Tibial nerve (tissue), 4 donors: ENCODE measurements at places on chromosomes 7 and 10. TPM values are rescaled to one million over a fixed set of nuclear protein-coding genes. Genes with fewer than 3 reads are reported as not detected.

DNA sequence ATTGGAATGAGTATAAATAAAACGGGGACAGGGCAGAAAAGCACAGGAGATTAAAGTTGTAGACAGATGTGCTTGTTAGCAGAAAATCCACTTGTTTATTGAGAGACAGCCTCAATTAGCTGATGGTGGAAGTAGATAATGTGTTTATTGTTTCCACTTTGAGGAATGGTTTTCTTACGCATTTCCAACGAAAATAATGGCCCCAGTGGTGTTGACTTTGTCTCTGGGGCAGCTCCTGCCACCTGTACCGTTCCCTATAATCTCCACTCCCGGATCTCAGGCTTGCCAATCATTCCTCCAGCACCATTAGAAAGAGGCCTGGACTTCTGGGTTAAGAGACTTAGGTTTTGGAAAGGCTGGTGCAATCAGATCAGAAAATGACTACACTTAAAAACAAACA lies 638.7 kb downstream of the PARD3 start:
- no peak for DNase-seq

DNA sequence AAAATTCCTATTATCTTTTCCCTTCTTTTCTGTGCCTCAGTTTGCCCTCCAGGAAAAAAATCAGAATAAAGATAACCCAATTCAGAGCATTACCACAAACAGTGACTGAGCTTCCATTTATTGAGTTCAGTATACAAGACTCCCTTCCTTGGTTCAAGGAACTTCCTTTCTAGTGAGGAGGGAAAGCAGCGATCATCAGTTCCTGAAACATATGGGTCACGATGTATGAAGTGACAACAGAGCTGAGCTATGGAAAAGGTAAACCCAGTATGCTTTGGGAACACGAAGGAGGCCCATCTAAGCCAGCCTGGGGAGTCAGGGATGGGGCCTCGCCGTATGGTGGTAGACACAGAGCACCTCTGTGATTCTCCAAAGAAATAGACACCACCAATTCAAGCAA lies 15.8 kb downstream of the C10orf71 start:
- DNase-seq: no peak

DNA sequence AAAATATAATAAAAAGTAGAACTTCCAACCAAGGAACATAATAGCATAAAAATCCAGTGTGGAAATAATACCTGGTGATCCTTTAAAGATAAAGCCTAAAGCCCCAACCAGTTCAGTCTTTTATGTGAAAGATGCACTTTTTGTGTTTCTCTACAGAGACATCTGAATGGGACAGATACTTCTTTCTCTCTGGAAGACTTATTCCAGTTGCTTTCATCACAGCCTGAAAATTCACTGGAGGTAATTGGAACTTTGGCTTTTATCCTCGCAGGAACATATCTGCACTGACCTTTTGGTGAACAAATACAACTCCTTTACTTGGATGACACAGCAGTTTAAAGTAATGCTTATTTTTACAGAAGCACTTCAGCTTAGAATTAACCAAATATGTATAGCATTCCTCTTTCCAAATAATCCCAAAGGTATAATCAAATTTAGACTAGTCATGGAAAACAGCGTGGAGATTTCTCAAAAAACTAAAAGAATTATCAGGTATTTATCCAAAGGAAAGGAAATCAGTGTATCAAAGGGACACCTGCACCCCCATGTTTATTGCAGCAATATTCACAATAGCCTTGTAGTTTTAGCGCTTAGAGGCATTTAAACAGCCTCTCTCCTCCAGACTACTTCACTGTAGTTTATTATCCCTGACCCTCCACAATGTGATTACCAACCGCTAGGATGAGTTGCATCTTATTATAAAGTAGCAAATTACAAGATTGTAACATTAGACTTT lies 16.8 kb downstream of the HNRNPA2B1 start:
- no peak for DNase-seq

GRCh38 chr10:76991621-76992020 lies 646.0 kb downstream of the KCNMA1 start:
- no peak for DNase-seq

- peak; percentile 45 for DNase-seq
These were observed 114.9 kb downstream of the IPMK start for GRCh38 chr10:58152673-58153263.

DNA sequence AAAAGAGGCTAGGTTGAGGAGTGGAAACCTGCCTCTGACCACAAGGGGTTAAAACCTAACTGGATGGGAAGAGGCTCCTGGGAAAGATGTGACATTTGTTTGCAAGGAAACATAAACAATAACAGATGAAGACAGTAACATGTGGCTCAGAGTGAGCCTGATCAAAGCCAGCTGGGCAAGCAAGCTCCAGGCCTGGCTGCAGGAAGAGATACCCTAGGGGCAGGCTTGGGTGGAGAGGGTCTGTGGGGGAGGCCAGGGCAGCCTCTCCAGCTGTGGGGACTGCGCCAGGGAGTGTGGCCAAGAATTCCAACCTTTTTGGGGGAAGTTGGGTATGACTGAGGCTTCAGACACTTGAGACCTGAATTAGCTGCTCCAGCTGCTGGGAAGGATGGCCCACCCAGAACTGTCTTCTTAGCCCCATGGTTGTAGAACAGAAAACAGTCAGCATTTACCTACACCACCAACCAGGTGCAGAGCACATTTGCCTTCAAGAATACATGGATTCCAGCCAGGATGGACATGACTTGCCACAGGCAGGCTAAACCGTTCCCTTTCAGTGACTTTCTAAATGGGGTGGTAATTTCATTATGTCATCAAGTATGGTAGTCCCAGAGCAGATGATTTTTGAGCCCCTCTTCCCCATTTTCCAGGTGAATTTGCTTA lies 10.4 kb upstream of the FAM170B start:
- DNase-seq: no peak

DNA sequence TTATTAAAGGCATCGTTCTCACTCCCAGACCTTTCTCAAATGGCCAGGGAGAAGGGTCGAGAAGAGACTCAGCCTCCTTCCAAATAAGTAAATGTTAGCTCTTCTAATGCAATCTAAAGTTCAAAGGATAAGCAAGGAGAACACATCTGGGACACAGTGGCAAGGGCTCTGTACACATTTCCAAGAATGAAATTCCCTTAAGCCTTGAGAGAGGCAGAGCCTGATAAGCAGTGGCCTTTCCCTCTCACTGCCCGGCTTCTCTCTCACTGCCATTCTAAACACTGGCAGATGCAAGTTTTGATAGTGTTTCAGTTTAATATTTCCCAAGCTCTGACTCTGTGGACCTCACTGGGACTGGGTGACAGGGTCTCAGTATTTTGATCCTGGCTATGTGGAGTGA lies 35.1 kb upstream of the EXOC4 start:
- no peak for DNase-seq

DNA sequence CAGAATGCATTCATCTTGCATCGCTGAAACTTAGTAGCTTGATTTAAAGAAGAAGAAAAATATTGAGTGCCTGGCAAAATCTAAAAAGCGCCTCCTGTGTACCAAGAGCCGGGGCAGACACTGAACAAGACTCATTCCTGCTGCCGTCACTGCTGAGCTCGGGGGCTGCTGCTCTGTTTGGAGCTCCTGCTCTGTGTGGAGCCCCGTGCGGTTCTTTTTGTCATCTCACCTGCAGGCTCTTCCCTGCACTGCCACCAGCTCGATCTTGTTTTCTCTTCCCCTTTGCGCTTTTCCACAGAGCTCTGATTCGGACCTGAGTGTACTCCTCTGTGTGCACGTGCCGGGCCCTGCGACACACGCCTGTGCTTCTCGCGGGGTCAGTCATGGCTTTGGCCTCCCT lies 462.1 kb upstream of the DPP6 start:
- DNase-seq: no peak

GRCh38 chr10:84424731-84425167 lies 96.4 kb downstream of the CCSER2 start:
- peak; percentile 75 for DNase-seq

DNA sequence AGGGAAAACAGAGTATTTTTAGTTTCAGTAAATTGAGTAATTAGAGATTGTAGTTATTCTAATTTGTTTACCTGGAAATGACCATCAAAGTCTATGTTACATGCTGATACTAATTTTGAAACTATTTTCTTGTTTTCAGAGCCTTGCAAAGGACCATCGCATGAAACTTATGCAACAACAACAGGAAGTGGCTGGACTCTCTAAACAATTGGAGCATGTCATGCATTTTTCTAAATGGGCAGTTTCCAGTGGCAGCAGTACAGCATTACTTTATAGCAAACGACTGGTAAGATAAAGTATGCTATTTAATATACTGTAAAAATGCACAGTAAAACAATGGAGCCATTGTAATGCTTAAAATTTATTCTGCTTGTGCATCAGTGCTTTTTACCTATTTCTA lies 78.5 kb downstream of the TRIM24 start:
- DNase-seq: no peak

DNA sequence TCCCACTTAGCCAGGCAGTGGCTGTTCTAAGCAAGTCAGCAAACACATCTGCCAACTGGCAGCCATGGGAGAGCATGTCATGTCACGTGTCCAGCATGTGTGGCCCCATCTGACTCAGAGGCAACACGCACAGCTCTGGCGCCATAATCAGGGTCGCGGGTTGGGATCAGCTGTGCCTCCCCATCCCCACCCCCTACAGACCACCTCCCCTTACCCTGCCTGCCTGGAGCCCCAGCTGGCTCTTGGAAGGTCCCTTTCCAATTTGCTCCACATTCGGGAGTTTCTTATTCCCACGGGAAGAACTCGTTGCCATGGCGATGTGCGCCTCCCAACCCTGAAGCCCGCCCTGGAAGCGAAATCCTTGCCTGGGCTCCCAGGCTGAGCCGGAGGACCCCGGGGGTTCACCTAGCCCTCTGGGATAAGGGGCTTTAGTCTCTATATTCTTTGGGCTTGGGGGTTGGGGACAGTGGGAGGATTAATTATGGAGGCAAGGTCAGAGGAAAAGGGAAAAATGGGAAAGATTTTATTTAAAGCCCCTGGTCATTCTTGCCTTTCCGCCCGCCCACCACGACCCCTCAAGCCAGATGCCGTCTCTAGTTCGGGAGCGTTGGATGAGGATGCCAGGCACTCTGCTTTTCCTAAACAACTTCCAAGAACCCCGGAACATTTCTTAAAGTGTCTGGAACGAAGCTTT lies 283.7 kb downstream of the ZEB1 start:
- DNase-seq: peak; percentile 87

DNA sequence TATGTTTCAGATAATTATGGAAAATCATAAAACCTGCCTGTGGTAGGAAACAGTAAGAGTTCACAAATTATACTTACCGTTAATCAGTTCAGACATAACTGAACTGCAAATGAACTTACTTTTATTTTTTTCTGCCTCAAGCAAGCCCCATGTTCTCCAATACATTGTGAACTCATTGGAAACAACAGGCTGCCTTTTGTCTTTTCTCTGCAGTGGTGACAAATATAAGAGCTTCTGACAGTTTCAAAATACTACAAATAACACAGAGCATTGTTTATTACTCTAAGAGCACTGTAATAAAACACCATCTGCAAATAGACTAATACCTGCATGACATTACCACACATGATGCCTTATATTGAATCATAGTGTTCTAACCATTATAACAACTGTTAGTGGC lies 94.0 kb upstream of the CDCA7L start:
- DNase-seq: no peak

DNA sequence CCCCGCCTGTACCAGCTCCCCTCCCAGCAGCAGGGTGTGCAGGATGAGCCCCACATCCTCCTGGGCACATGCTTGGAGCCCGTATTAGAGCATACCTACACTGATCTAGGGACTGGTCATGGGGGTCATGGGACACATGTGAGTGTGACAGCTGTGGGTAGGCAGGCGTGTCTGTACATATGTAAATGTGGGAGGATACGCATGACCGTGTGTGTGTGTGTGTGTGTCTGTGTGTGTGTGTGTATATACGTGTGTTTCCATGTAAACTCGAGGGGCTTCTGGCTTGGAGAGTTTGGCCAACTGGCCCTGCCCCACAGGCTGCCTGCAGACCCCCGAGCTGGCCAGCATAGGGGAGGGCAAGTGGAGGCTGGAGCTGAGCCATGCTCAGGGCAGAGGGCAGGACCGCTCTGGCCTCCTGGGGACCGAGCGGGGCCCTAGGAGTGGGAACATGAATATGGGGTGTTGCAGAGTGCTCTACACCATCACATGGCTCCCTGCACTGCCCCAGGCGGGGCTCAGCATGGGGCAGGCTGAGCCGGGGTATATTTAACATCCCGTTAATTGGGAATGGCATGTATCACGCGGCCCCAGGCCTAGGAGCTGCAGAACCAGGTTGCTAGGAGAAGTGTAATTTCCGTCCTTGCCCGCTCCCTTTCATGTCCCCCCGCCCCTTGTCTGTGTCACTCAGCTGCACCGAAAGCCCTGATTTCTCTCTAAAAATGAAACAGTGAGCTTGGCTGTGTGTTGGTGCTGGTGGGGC lies 152.7 kb upstream of the PCBD1 start:
- no peak for DNase-seq

GRCh38 chr10:77653210-77653609 lies 15.6 kb upstream of the KCNMA1 start:
- no peak for DNase-seq

GRCh38 chr10:5694573-5694972 lies 9.9 kb downstream of the TASOR2 start:
- no peak for DNase-seq

DNA sequence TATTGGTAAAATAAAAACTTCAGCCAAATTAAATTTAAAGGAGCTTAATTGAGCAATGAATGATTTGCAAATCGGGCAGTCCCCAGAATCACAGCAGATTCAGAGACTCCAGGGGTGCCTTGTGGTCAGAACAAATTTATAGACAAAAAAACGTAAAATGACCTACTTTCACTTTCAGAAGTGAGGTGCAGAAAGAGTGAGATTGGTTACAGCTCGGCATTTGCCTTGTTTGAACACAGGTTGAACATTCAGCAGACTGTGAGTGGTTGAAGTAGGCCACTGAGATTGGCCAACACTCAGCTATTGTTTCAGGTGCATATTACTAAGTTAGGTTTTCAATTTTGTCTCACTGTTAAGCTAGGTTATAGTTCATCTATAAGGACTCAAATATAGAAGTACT lies 153.4 kb downstream of the BICC1 start:
- no peak for DNase-seq

- no peak for DNase-seq
These were observed 18.7 kb upstream of the CBLL1 start for GRCh38 chr7:107725138-107725740.

DNA sequence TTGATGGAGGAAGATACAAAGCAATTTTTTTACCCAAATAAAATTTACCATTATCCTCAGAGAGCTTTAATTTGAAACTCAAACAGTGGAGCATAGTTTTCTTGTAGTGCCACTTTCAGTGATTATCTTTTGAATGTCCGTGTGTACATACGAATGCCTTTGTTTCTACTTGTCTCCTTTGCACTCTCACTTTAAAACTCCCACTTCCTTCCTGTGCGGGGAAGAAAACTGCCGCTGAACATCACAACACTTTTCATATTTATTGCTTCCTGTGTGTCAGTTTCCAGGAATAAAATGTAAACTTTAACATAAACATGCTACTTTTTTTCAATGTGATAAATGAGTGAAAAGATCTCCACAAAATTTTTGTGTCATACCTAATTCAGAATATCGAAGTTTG lies 102.4 kb downstream of the SEMA3A start:
- no peak for DNase-seq

The TMEM270 gene
- total RNA-seq: not detected

The SUV39H2 gene
- 4.4 TPM for total RNA-seq

The FAM25C gene
- total RNA-seq: not detected

The NPC1L1 gene
- 0.39 TPM for total RNA-seq

The HOXA6 gene
- 30.9 TPM for total RNA-seq

The DOCK4 gene
- 39.3 TPM for total RNA-seq

The BTBD16 gene
- total RNA-seq: not detected

The SP4 gene
- total RNA-seq: 17.0 TPM

The PRSS37 gene
- not detected for total RNA-seq
